ENCODE measurements at places on chromosomes 11 and 22.
A peak's percentile ranks its signal among the peaks of the same experiment; 100 is the strongest.

DNA sequence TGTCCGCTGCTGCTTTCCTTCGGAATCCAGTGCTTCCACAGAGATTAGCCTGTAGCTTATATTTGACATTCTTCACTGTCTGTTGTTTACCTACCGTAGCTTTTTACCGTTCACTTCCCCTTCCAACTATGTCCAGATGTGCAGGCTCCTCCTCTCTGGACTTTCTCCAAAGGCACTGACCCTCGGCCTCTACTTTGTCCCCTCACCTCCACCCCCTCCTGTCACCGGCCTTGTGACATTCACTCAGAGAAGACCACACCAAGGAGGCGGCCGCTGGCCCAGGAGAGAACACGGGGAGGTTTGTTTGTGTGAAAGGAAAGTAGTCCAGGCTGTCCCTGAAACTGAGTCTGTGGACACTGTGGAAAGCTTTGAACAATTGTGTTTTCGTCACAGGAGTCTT is 15.4 kb upstream of the ST14 start:
- DNase-seq, result no peak

DNA sequence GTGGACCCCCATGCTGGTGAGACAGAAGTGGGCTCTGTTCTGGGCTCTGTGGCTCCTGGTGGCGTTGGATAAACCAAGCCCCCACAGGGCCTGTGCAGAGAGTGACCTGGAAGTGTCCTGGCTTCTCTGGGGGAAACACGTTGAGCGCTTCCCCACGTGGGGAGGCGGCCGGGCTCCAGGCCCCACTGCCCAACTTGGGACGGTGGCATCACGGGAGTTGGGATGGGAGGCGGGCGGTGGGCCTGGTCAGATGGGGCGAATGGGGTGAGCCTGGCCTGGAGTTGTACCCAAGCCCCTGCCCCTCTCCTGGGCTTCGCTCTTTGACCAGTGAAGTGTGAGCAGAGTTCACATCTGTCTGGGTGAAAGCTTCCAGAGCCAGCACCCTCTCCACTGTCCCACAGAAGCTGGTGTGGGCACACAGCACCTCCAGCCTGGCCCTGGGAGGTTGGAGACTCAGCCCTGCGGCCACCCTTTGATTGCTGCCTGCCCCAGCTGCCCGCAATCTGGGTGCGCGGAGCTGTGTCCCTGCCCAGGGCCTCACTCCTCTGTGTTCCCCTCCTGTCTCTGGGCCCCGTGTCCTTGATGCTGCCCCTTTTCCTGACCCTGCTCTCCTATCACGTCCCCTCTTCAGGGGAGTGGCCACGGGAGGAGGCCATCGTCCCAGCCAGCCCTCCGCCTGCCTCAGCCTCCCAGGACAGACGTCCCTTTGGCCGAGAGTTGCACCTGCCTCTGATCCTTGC is 14.2 kb downstream of the BRSK2 start:
- DNase-seq, result no peak

GRCh38 chr11:32432565-32432964 is 2.8 kb downstream of the WT1 start:
- DNase-seq, result no peak

DNA sequence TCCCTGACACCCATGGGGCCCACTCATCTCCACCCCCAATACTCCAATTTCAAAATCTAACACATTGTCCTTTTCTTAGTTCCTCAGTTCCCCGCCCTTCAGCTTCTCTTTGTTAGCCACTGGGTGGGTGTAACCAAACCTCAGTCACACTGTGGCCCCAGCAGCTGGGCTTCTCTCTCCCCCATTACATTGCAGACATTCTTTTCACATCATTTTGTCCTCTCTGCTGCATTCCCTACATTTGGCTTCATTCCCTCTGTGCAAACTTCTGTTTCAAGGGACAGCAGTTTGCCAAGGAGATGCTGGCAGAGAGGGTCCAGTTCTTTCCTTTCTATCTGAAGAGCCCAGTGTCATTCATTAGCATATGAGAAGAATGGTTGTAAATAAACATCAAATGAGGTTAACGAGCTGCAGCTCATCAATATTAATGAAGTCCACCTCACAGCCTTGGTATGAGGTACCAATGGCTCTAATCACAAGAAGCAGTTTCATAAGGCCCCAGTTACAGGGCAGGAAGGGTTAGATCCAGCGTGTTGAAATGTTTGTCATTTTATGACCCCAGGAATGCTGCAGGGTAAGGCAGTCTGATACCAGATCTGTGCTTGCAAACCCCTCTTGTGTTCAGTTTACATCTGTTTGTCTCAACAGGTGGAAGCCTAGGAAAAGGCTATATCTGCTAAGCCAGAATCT is 72.3 kb downstream of the ARFGAP2 start:
- peak; percentile 66 for DNase-seq

DNA sequence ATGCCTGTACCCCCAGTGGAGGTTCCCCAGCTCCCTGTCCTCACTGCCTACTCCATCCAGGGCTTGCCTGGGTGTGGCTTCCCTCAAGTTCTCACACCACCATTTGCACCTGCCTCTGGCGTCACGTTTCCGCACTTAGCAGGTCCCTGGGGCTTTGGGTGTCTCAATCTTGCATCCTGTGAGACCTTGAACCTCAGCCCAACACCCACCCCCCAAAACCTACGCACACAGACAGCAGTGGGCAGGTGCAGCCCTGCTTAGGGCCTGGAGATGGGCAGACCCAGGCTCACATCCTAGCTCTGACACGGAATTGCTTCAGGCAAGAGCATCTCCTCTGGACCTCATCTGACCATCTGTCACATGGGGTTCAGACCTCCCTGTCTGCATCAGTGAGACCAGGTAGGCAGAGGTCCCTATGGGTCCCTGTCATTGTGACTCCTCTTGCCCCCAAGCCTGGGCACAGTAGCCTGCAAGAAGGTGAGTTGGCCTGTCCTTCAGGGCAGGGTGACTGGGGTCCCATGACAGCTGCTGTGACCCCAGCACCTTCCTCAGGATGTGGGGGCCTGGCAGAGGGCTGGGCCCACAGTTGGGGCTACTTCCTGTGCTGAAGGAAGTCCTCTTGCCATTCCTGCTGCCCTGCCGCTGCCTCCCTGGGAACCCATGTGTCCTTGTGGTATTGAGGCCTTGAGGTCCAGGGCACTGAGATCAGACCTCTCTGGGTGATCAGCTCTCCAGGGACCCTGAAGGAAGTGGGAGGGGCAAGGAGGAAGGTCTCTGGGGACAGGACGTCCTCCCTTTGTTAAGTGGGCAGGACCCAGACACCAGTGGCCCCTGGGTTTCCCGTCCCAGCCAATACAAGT is 2.0 kb downstream of the SIPA1 start:
- DNase-seq, result no peak

DNA sequence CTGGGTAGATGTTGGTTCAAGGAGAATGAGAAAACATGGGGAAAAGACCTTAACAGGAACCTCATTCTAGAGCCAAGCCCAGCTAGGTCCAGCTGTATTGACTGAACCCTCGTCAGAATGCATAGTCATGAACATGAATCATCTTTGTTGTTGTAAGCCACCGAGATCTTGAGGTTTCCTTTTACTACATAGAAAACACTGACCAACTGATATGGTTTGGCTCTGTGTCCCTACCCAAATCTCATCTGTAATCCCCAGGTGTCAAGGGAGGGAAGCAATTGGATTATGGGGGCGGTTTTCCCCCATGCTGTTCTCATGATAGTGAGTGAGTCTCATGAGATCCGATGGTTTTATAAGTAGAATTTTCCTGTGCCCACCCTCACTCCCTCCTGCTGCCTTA is 19.4 kb upstream of the PHOX2A start:
- DNase-seq, result peak; percentile 67

DNA sequence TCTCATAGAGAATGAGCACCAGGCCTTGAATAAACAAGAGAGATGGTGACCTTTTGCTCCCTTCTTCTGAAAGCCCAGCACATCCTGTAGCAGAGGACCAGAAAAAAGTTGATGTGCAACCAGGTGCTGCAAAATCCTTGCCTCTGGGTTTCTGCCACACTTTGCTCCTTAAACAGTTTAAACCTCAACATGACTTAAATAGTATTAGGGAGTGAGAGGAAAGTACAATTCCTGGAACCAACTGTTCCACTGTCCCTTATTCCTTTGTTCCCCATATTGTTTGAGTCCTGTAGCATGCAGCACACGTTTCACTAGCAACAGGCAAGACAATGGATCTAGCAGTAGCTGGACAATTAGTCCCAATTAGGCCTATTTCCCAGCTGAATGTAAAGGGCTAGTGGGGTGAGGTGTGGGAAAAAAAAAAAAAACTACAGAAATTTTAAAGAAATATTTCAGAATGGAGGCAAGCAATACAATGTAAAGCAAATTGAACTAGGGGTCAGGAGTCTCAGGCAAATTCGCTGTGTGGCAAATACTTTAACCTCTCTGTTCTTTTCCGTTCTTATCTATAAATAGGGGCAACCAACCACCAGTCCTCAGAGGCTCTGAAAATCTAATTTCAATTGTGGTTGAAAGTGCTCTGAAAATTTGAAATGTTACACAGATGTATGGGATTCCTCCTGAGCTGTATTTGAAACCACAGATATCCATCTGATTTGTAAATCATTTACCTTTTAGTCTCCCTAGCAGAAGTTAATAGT is 6.6 kb downstream of the MPPED2 start:
- no peak for DNase-seq

DNA sequence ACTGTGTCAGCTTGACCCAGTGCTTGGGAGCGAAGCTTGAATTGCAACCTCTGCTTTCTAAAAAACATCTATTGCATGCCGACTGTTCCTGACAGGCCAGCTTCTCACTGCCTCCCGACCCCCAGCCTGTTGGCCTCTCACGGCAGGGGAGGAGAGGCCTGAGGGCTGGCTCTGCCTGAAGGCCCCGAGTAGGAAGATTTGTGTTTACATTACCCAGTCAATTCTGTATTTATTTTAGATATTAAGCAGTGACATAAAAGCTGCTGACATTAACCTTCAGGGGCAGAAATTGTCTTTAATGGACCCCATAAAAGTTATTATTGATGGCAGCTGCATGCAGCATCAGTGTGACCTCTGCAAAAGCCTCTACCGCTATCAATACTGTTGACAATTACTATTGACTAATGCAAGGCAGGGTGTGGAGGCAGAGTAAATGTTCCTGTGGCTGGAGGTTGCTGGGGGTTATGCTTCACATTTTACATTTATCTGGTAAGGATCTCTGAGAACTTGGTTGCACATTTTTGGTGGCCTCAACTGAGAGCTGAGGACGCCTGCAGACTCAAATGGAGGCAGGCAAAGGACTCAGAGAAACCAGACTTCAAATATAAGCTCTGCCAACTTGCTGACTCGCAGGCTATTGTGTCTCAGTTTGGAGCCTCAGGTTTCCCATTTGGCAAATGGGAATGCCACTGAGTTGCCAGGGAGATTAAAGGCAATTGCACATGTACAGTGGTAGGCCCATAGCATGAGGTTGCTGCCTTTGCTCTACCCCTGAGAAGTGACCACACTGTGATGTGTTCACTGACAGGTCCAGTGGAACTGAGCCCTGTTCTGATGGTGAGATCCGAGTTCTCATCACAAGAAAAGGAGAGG is 380.5 kb downstream of the TENM4 start:
- peak; percentile 71 for DNase-seq

DNA sequence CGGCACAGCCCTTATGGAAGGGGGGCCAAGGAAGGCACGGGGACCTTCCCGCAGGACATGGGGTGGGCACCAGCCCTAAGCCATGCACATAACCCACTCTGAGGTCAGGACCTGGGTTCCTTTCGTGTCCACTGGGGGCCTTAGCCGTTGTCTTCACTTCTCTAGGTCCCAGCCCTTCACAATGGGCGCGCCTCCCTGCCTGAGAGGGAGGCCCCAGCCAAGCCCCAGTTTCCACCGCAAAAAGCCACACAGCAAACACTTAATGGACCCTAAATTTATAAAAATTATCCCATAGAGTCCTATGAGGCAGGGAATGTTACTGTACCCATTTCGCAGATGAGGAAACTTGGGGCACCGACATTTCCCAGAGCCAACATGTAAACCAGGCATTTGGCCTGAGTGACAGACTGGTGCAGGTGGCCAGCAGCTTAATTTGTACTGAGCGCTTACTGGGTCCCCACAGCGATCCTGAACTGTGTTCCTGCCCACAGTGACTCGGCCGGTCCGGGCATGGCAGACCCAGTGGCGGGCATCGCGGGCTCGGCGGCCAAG is 1.2 kb downstream of the GAS2L1 start:
- no peak for DNase-seq

GRCh38 chr11:107851704-107852310 is 6.8 kb downstream of the SLC35F2 start:
- no peak for DNase-seq

DNA sequence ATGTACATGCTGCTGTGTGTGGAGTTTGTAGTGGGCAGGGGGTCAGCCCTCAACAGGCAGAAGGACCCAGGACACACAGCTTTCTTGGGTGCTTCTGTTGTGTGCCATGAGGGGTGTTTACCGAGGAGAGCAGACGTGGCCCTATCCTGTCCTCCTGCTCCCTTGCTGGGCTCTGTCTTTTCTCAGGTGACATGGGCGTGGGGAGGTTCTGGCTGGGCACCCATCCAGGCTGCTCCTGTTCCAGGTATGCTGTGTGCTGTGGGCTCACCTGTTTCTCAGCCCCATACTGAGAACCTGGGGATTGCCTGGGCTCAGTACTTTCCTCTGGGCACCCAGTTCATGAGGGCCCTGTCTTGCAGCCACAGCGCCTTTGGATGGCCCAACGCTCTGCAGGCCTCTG is 23.3 kb downstream of the MICALL1 start:
- DNase-seq, result no peak
